ENCODE measurements at places on chromosomes 4 and X.

DNA sequence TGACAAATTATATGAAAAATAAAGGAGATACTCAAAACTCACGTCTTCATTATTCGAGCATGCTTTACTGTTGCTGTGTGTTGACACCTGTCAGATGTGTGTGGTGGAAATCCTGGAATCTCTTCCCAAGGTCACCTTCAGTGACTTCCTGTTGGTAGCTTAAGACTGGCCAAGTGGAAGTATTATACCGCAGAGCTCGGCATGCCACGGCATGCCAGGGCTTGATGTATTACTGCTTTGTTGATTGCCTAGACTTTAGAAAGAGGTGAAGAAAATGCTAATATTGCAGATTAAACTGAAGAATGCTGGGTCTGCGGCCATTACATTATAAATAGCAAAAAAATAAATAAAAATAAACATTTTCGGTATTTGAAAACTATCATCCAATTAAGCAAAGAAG lies 4.6 kb downstream of the TREX2 start:
- DNase-seq, result no peak

- DNase-seq, result no peak
These were observed 12.1 kb upstream of the KLHL13 start for GRCh38 chrX:118128724-118129123.

DNA sequence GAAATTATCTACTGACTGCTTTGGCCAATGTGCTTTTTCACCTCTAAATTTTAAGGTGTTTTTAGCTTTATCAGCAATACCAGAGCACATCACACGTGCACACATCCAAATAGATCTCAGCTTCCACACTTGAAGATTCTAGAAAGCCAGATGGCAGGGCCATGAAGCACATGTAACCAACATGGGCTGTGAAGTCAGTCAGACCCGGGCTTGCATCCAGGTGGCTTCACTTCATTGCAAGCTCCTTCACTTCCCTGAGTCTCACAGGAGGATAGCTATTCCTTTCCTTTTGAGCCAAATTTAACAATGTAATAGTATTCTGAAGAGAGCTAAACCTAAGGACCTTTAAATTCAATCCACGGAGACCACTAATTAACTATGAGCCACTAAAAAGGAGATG lies 86.5 kb downstream of the SH3RF1 start:
- DNase-seq, result no peak

GRCh38 chr4:184408021-184408683 lies 66.2 kb downstream of the IRF2 start:
- DNase-seq, result no peak

- DNase-seq, result no peak
These were observed 75.7 kb downstream of the AGTR2 start for GRCh38 chrX:116246261-116246660.

- no peak for DNase-seq
These were observed 203.4 kb downstream of the KIT start for GRCh38 chr4:54861201-54861600.

GRCh38 chr4:158236304-158237030 lies 26.2 kb downstream of the TMEM144 start:
- DNase-seq, result no peak

DNA sequence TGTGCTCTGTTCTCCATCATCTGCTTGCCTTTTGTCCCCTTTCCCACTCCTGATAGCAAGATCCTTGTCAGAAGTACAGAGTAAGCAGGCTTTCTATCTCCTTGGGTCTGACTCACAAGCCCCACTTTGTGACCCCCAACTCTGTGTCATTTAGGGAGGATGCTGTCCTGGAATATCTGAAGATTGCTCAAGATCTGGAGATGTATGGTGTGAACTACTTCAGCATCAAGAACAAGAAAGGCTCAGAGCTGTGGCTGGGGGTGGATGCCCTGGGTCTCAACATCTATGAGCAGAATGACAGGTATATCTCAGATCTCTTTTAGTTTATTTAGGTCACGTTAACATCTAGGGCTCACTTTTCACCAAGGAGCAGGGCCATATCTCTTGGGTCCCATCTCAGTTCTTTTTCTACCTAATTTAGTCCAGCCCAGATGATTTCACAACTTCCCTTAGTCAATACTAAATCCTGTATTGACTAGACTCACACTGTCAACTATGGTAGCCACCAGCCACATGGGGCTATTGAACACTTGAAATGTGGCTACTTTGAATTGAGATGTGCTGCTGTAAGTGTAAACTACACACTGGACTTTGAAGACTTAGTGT lies 64.3 kb downstream of the MSN start:
- no peak for DNase-seq

DNA sequence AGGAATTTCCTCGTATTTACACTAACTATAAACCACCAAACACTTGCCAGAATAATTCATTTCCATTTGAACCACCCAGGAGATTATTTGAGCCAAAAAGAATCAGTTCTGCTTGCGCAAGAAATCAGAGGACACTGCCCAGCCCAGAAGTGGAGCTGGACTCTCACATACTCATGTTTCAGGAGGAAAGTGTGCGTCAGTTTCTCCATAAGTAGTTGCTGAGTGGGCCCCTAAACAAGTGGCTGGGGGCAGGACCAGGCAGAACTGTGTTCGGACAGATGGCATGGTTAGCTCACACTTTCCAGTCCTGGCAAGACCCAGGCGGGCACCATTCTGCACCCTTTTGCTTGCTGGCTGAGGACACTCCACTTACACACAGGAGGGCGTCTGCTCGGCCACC lies 38.8 kb downstream of the BTC start:
- DNase-seq, result no peak

- no peak for DNase-seq
These were observed 46.0 kb downstream of the GEMIN8 start for GRCh38 chrX:13983734-13984133.

DNA sequence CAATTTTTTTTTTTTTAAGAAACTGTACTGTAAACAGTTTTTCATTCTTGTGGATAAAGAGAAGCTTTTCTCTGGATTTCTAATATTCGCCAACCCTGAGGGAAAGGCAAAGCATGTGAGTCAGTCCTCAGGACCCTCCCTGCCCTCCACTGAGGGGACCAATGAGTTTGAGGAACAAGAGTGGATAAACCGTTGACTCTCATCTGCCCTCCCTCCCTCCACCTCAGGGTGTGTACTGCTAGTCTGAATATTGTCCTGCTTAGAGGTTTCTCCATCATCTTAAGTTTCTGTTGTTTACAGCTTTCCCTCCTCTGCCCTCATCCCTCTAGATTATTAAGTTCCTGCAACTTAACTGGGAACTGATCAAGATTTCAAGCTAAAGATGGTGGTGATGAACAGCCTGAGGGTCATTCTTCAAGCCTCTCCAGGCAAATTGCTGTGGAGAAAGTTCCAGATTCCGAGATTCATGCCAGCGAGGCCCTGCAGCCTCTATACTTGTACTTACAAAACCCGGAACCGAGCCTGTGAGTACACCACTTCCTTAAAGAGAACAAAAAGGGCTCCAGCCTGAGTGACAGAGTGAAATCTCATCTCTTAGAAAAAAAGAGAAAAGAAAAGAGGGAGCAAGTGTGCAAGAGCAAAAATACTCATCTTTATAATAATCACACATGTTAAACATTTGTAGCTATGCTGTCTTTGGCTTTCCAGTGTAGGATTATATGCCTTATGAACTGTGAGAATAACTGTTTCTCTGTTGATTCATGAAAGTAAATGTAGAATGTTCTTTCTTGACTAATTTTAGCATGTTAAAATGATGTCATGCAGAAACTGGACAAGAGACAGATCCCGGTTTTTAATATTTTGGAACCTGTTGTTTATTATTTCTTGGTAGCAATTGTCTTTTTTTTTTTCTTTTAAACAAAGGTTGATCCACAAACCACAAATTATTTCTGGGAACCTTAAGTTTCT lies 11.9 kb downstream of the CA5B start:
- no peak for DNase-seq

DNA sequence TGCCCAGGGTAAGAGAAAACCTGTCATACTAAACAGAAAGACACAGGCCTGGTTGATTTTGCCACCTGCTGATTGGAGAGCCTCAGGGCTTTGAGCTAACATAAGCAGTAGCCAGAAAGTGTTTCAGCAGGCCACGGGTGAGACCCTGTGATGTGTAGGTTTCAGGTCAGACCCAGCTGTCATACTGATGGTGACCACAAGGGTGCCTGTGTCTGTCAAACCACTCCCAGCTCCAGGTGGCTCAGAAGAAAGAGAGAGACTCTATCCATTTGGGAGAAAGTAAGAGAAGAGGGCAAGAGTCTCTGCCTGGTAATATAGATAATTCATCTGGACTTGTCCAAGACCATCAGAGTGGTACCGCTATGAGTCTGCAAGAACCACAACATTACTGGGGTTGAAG lies 72.8 kb upstream of the NLRP2B start:
- no peak for DNase-seq

DNA sequence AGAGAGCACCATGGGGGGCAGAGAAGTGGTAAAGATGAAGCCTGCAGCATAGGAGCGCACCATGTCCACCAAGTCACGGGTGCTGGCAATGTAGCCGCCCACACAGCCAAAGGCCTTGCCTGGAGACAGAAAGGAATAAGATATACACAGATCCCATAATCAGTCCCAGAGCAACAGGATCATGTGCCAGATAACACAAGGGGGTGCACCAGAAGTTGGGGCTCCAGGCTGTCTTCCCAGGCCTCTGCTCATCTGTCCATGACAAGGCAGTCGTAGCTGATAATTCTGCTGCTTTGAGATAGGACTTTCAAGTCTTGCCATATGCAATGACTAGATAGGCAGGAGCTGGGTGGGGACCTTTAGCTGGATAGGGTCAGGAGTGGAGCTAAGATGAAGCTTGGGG lies 14.7 kb downstream of the APEX2 start:
- DNase-seq, result no peak

DNA sequence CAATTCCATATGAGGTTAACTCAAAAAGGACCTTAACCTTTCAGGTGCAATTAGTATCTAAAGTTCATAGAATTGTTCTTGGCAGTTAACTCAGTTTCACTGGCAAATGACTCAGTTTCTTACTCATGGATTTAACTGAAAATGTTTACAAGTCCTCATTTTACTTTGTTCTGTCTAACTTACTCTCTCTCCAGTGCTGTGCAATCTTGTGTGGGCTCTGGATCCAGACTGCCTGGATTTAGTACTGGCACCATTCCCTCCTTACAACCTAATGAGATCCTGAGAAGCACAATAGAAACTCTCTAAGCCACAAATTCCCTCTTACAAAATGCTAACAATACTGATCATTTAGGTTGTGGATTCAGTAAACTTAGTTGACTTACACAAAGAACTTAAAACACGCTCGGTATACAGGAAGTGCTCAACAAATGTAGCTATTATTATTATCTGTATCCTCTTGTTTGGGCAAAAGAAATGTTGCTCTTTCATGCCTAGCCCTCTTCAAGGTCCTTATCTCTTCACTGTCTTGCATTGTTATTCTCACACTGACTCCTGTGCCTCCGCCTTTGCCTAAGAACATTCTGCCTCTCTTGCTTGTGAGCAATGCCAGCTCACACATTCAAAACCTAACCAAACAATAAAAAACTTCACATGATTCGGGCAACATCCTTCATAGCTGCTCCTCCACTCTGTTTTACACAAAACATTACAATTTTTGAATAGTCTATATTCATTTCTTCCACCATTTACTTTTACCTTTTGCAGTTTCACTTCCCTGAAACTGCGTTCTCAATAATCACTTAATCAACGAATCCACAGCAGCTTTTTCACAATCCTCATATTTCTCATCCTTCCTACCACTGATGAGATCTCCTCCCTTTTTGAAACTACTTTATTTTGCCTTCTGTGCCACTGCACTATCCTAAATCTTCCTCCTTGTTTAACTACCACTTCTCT lies 91.8 kb downstream of the PDE5A start:
- no peak for DNase-seq

- DNase-seq, result no peak
These were observed 337.3 kb upstream of the HS3ST1 start for GRCh38 chr4:11765849-11766453.

DNA sequence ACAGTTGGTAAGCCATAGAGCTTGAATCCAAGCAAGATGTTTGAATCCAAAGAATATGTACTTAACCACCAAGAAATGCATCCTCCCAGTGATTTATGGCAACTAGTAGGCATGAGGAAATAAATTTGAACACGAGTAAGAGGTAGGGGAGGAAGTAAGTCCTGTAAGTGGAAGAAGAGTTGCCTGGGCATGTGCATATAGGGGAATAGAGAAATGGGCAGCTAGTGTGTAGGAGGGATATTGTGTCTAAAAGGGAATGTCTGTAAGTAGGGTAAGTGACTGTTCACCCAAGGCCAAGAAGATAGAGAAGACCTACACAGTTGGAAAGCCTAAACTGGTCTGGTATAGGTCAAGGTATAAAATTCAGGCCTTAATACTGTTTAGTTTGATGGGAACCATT lies 4.6 kb downstream of the SH3BGRL start:
- no peak for DNase-seq

DNA sequence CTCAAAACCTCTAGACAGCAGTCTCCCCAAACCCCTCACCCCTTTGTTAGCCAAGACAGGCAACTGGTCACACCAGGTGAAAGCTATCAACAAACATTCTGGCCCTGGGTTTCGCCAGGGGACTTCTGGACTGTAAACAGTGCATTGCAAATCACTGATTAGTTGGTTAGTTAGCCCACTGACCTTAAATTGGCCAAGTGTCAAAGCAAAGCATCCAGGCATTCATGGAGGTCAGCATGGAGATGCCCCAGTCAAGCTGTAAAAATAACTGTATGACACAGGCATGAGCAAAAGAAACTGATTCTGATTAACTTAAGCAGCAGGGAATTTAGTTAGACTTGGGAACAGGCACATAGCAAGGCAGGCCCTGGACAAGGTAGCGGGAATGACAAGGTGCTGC lies 156.0 kb upstream of the TTC29 start:
- DNase-seq, result no peak

GRCh38 chrX:40418146-40418812 lies 162.5 kb upstream of the ATP6AP2 start:
- no peak for DNase-seq

DNA sequence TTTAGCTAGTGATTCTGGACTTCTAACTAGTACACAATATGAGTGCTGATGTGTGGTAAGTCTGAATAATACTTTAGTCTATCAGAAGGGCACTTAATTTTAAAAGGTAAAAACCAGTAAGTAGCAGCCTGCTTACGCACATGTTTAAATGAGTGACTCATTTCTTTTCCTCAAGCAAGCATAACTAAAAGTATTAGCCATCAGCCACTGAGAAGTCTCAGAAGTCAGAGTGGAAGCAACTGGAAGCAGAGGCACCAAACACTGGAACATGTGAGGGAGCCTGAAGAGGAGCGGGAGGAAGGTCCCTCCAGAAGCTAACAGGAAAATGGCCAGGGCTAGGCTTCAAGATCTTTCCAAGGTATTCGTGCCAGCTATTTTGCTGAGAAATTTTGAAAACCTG lies 257.7 kb downstream of the RAPGEF2 start:
- no peak for DNase-seq

GRCh38 chrX:57227691-57228090 lies 58.8 kb upstream of the FAAH2 start:
- DNase-seq, result no peak

- no peak for DNase-seq
These were observed 52.7 kb downstream of the SPINK2 start for GRCh38 chr4:56768763-56769162.

DNA sequence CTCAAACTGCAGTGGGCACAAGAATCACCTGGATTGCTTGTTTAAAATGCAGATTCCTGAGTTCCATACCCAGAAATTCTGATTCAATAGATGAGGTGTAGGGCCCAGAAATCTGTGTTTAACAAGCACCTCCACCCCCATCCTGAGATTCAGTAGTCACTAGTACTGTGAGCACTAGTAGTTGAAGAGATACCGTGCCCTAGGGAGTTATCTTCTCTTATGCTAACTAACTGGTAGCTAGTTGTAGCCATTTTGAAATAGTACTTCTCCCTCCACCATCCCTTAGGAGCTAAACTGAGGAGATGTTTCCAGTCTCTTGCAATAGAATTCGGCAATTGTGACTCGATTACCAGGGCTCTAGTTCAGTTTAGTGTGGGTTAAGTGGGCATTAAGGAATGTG lies 18.4 kb downstream of the KLHL34 start:
- no peak for DNase-seq
